ENCODE measurements at places on chromosomes 11 and 22.
A peak's percentile ranks its signal among the peaks of the same experiment; 100 is the strongest.

- DNase-seq, result no peak
Measured at GRCh38 chr11:27296497-27296896, 66.5 kb downstream of the CCDC34 start.

DNA sequence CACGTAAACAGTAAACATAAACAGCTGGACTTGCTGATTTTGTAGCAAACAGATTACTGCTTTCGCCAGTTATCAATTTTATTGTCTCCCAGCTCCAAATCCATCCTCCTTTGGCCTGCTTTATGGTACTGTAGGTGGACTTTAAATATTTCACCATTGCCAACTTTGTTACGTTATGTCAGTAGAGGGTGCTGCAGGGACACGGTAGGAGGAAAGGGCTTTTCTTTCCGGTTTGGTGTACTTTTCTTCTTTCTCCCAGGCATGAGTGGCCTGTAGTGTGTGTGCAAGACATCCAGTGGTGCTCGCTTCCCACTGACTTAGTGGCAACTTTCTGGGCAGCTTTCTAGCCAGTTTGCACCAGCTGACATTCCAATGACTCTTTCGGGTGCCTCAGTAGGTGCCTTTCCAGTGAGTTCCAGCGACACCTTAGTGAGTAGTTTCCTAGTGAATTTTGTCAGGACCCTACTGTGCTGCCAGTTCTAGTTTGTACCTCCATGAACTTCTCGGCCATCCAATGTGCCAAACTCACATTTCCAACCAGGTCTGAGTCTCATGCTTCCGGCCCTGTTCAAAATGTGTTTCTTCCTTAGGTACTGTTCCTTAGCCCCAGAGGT is 267.6 kb upstream of the TENM4 start:
- DNase-seq, result no peak

GRCh38 chr22:37696657-37697537 is at the start of gene TRIOBP:
Gene TRIOBP, plus strand, starts transcription at chr22:37697048. Its CDS starts 4,318 bp downstream, at chr22:37701366.
- peak; percentile 91 for DNase-seq

- no peak for DNase-seq
Measured at GRCh38 chr11:35289821-35290220, 129.5 kb downstream of the SLC1A2 start.

GRCh38 chr11:128708660-128709059 is 14.8 kb downstream of the FLI1 start:
- DNase-seq, result no peak
